GM23338 (cell line): ENCODE measurements at places on chromosomes 13 and 19. TPM values are rescaled to one million over a fixed set of nuclear protein-coding genes. Genes with fewer than 3 reads are reported as not detected.

Gene SYCN
- not detected in 2 replicates for total RNA-seq

Gene ZNF329
- 15.2 and 16.9 TPM in 2 replicates for total RNA-seq

GRCh38 chr13:93689333-93689732 is 462.7 kb downstream of the GPC6 start:
- H3K27ac ChIP-seq: no peak overlapping the region
- H3K36me3 ChIP-seq: no peaks in the 10 kb centered on the region
- no peak for DNase-seq
- H3K4me3 ChIP-seq: no peak overlapping the region

DNA sequence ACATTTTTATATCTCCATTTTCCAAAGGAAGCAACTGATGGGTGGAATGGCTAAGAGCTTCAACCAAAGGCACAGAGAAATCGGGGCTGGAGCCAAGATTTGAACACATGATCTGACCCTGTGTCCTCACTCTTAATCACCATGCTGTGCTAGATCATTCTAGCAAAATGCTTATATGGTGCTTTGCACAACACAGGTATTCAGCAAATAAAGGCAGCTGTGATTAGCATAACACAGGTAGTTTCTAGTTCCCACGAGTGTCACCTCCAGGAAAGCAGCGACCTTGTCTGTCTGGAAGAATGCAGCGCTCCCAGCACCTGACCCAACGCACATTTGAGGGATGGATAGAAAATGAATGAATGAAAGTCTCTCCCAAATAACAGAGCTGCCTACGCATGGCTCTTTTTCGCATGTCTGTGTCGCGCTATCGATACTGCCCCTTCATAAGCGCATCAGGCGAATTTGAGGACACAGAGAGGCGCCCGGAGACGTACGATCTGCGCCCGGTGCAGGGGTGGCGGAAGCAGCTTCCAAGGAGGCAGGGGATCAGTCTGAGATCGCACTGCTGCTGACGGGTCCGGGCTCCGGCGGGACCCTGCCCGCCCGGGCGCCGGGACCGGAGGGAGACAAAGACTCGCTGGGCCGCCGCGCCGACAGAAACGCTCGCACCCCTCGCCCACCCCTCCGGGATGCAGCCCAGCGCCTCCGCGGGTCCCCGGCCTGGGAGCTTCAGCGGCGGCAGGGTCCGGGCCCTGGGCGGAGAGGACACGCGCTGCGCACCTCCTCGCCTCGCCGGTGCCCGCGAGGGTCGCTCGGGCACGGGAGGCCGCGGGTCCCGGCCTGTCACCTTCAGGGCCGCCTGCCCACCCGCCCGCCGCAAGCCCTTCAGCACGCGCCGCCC is 609 bp downstream of the EPS15L1 start:
- H3K27ac ChIP-seq: peak overlapping the region; percentile 48; the same call in 1 of the 2 replicates
- no peaks in the 10 kb centered on the region for H3K36me3 ChIP-seq
- peak; percentile 65 for DNase-seq
- H3K4me1 ChIP-seq: peaks cover 17% of the 10 kb centered on the region

- peaks cover 3% of the 10 kb centered on the region; the same call in 1 of the 2 replicates for H3K4me1 ChIP-seq
- no peak for DNase-seq
- no peak overlapping the region for H3K27ac ChIP-seq
- H3K27me3 ChIP-seq: no peaks in the 10 kb centered on the region
- no peak overlapping the region for H3K4me3 ChIP-seq
Measured at GRCh38 chr13:43915451-43915850, 35.7 kb downstream of the LACC1 start.

DNA sequence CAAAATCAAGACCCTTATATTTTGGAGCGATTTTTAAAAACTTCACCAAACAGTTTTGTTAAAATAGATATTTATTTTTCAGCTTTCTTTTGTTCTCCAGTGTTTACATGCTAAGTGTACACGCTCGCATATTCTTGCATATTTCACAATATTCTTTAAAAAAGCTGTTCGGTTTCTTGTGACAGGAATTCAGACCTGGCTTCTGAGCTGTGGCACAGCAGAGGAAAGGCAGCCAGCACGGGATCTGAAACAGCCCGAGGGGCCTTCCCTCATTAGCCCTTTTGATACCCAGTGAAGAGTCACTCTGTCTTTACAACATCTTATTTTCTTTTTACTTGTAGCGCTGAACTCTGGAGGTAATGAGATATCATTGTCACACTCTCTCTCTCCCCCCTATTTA is 234.0 kb downstream of the B3GLCT start:
- H3K27ac ChIP-seq: no peak overlapping the region
- no peaks in the 10 kb centered on the region for H3K36me3 ChIP-seq
- DNase-seq: no peak

GRCh38 chr19:49802836-49803528 is 10.1 kb downstream of the FUZ start:
- H3K4me3 ChIP-seq: peak overlapping the region; percentile 39; the same call in 1 of the 2 replicates
- H3K27me3 ChIP-seq: no peaks in the 10 kb centered on the region
- H3K4me1 ChIP-seq: peaks cover 17% of the 10 kb centered on the region; the same call in 1 of the 2 replicates
- peak; percentile 57 for DNase-seq
